Cardiac septum (tissue), 1 donor: ENCODE measurements at places on chromosomes 4 and X. TPM values are rescaled to one million over a fixed set of nuclear protein-coding genes. Genes with fewer than 3 reads are reported as not detected.

- no peak for DNase-seq
Observed at GRCh38 chr4:17616283-17616682, 1.8 kb downstream of the MED28 start.

DNA sequence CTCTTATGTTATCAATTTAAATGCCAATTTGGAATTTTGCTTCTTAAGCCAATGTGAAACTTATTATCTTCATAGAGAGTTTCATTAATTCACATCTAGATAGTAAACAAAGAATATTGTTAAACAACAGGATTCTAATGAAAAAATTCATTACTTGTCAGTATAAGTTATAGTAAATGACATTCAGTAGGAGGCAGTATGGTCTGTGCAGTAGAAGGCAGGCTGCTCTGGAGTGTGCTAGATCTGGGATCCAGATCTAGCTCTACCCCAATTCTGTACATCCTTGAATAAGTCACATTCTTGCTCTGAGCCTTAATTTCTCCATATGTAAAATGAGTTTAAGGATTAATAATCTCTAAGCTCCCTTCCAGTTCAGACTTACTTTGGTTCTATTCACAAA, 202.7 kb upstream of the POU3F4 start:
- no peak for DNase-seq

- no peak for DNase-seq
Observed at GRCh38 chr4:3822230-3822947, 56.2 kb downstream of the ADRA2C start.

- no peak for DNase-seq
Observed at GRCh38 chr4:3756343-3757059, 9.7 kb upstream of the ADRA2C start.

GRCh38 chr4:173056710-173057109, 111.9 kb upstream of the GALNT7 start:
- no peak for DNase-seq

GRCh38 chrX:51891821-51892551, 1.4 kb upstream of the MAGED1 start:
- DNase-seq: no peak

DNA sequence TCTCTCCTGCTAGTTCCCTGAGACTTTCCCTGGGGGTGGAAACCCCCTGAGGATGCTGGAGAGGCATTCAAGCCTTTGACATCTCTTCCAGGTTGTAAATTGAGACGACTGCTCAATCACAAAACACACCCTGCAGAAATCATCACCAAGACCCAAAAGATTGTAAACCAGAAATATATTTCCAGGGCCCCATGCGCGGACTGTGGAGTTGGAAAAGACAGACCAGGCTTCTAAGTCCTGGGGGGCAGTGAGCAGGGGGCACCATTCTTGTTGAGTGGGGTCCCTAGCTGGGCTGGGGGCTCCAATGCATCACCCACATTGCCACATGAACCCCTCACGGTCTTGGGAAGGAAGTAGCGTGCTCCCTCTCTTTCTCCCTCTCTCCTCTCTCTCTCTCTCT, 87.9 kb upstream of the C4orf50 start:
- DNase-seq: no peak

DNA sequence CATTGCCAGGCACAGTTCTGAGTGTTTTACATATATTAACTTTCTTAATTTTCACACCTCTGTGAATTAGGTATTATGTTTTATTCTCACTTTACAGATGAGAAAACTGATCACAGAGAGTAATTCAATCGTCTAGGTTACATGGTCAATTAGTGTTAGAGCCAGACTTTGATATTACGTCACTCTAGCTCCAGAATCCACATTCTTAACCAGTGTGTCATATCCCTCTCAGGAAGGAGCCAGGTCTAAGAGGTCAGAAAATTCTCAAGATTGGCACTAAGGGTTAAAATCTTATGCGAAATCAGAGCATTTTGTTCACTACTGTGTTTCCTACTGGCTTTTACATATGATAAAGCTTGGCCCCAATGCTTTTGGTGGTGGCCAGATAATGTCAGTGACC, 7.4 kb downstream of the DMP1 start:
- DNase-seq: no peak

GRCh38 chrX:10783451-10783995, 163.1 kb upstream of the MID1 start:
- no peak for DNase-seq

GRCh38 chr4:67700116-67700737, 728 bp downstream of the UBA6 start:
- no peak for DNase-seq

- no peak for DNase-seq
Observed at GRCh38 chr4:141643557-141643956, 7.2 kb downstream of the IL15 start.

The TCEAL5 gene
- 0.67 TPM for total RNA-seq

The DNASE1L1 gene
- total RNA-seq: 32.9 TPM

The MAGEB10 gene
- not detected for total RNA-seq

The NSG1 gene
- 2.6 TPM for total RNA-seq

The HAND2 gene
- total RNA-seq: 161 TPM

The CSN1S1 gene
- total RNA-seq: not detected
